ENCODE measurements at places on chromosomes 12 and 14. TPM values are rescaled to one million over a fixed set of nuclear protein-coding genes. Genes with fewer than 3 reads are reported as not detected.

DNA sequence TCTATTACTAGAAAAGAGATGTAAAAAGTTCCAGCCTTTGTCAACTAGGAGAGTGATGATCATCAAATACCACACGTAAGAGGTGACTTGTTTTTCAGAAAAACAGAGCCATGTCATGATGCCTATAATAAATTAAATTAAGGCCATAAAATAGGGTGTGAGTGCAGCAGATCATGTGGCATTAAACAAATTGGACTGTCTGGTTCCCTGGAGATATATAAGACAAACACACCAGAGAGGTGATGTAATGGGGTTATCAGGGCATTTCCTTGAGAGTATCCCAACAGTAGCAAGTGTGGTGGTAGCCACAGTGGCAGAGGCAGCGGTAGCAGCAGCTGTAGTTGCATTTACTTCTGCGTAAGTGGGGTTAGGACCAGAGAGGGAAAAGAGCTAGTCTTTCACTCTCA lies 14.6 kb upstream of the GALNT6 start:
- no peak for DNase-seq

COL2A1 gene
- total RNA-seq: not detected

GRCh38 chr12:113055594-113056380 lies 743 bp upstream of the DTX1 start:
- DNase-seq: no peak

WSCD2 gene
- not detected for total RNA-seq

LRP1-AS gene
- not detected for total RNA-seq

DNA sequence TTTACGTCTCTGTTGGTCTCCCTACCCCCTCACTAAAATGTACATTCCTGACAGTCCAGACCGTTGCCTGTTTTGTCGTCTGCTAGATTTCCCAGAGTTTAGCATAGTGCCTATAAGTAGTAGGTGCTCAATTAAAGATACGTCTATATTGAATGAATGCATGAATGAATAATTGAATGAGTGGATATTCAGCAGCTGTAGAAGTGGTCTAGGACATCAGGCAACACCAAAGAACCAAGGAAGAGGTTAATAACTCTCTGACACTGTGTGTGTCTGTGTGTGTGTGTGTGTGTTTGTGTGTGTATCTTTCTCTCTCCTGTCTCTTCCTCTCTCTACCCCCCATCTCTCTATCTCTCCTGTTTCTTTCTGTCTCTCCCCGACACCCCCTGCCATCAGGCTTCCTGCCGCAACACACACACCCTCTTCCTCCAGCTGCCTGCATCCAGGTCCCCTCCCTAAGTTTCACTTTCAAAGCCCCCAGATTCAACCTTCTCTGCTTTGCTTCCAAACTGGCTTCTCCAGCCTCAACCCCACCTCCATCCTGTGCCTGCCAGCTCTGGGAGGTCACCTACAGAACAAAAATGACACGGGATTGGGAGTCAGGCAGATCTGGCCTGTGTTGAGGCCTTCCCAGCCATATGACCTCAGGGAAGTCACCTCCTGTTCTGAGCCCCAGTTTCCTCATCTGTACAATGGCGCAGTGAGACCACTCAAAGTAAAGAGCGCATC lies 119.9 kb upstream of the NCOR2 start:
- DNase-seq: no peak

Measured in Calu3 (cell line).